ENCODE measurements at places on chromosomes 7 and 10. TPM values are rescaled to one million over a fixed set of nuclear protein-coding genes. Genes with fewer than 3 reads are reported as not detected.
A peak's percentile ranks its signal among the peaks of the same experiment; 100 is the strongest.

GRCh38 chr10:125629758-125630376, 53.1 kb downstream of the TEX36 start:
- DNase-seq: peak; percentile 24

GRCh38 chr10:78619115-78619851, 449.5 kb upstream of the ZMIZ1 start:
- DNase-seq: no peak

SSMEM1 gene
- not detected for total RNA-seq

GRCh38 chr10:71396711-71397295, at the start of gene CDH23:
Gene CDH23 (plus strand): TSS chr10:71396920. CDS start chr10:71439832, 42,912 bp downstream.
- DNase-seq: peak; percentile 72

GRCh38 chr7:42984137-42984536, 52.0 kb downstream of the MRPL32 start:
- no peak for DNase-seq

ODAD2 gene
- 0.82 TPM for total RNA-seq

DNA sequence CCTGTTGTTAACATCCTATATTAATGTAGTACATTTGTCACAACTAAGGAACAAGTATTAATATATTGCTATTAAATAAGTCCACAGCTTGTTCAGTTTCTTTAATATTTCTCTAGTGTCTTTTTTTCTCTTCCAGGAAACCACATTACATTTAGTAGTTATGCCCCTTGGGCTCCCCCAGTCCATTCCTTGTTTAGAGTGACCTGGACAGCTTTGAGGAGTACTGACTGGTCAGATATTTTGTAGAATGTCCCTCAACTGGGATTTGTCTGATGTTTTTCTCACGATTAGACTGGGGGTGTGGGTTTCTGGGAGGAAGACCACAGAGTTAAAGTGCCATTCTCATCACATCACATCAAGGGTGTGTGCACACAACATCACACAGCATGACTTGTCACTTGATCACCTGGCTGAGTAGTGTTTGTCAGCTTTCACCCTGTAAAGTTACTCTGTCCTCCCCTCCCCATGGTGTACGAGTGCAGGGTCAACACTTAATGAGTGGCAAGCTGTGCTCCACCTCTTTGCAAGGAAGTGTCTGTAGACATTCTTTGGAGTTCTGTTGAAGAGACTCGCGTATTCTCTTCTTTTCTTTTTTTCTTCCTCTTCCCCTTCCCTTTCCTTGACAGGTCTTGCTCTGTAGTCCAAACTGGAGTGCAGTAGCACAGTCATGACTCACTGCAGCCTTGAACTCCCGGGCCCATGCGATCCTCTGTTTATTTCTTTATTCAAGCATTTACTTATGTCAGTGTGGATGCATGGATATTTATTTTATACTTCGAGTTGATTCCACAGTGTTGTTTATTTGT, 10.2 kb downstream of the LMTK2 start:
- DNase-seq: no peak

- DNase-seq: no peak
Measured at GRCh38 chr7:79096361-79096805, 357.1 kb downstream of the MAGI2 start.

DNA sequence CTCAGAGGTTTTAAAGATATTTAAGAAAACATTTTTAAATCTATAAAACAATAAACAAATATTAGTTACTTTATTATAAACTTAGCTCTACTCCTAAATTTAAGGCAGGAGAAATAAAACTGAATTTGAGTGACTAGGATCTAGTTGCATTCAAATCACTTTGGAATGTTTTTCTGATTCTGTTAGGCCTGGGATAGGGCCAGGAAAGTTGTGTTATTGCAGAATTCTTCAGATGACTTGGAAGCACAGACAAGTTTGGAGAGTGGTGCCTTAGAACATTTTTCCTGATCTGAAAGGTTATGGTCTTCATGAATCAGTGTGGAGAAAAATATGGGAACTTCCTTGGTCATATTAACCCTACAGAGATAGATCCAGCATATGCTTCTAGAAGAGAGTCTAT, 15.6 kb upstream of the SLC25A13 start:
- DNase-seq: no peak

DNA sequence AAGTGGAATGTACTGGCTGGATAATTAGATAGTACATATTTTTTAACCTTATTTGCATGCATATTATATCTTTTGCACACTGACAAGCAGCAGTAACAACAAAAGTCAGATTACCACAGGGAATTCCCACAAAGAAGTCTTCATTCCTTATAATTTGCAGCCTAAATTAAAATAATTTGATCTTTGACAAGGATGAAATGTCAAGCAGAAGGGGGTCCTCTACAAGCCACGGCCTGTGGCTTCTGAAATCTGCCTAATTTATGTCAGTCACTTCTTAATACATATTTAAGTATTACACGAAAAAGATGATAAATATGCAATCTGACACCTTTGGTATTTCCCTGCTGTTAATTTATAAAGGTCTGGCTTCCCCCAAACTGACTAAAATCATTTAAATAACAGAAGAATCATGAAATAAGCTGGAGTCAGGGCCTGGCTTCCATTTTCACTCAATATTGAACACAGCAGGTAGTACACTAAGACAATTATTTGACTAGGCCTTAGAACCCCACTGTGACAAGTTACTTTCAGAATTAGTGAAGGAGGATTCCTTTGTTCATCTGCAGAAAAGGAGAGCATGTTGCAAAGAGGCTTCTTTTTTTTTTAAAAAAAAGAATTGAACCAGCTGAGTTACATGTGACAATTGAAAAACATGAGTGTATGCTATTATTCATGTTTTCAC, 351.1 kb upstream of the ETV1 start:
- DNase-seq: no peak

DNAJC30 gene
- total RNA-seq: 2.4 TPM

GJD4 gene
- total RNA-seq: not detected

TMEM225B gene
- not detected for total RNA-seq

DNA sequence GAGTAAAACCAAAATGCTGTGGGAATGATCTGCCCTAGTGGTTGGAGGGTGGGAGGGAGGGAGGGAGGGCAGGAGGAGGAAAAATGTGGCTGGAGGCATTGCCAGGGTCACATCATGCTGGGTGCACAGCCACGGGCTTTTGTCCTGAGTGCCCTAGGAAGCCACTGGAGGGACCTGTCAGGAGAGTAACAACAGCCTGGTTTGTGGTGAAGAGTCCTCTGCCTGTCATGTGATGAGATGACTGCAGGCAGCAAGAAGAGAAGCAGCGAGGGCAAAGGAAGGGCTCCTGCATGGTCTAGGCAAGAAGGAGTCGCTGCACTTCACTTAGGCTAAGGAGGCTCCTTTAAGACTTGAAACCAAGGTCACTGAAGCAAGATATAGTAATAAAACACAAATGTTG, 65.6 kb downstream of the PKD1L1 start:
- no peak for DNase-seq

GRCh38 chr7:94510582-94511496, 1.2 kb downstream of the CASD1 start:
- DNase-seq: peak; percentile 28

- no peak for DNase-seq
Measured at GRCh38 chr7:135822376-135822775, 73.8 kb upstream of the FAM180A start.

DNA sequence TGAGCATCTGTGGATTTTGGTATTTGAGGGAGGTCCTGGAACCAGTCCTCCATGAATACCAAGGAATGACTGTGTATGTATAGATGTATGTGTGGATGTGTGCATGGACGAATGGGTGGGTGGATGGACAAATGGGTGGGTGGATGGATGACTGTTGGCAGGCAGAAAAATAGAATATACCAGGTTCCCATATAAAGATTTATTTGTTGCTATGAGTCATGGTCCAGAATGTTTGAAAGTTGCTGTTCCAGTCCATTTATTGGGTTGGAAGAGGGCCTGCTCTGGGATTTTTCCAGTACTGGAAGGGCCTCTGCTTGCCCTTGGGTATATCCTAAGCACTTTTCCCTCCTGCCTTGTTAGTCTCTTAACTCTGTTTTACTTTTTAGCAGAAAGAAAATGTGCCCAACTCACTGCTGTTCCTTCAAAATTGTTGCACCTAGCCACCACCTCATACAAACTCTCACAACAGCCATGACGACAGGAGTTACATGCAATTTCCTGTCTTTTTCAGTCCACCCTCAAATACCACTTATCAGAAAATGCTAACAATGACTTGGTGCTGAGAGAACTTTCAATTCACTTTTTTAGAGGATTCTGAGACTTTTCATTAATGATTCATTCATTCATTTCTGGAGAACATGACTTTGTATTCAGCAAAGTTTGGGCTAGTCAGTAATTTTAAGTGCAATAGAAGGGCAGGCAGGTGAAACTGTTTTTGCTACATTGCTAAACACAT, 108.1 kb downstream of the EEPD1 start:
- no peak for DNase-seq

DNA sequence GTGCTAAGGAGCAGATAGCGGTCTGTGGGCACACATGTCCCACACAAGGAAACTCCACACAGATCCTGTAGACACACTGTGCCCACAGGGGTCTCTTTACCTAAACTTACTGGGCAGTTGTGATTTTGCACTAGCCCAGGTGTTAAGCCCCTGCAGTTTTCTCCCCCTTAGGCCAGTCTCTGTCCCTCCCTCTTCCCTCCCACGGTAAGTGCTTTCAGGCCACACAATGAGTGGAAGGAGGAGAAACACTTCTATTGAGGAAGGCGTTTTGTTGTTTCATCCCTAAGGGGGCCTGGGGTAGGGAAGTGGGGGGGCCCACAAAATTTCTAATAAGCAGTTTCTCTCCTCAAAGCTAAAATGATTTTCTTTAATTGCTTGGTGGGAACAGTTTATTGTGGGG, 51.4 kb downstream of the FBXW4 start:
- DNase-seq: no peak

SPAG6 gene
- 0.41 TPM for total RNA-seq

DNA sequence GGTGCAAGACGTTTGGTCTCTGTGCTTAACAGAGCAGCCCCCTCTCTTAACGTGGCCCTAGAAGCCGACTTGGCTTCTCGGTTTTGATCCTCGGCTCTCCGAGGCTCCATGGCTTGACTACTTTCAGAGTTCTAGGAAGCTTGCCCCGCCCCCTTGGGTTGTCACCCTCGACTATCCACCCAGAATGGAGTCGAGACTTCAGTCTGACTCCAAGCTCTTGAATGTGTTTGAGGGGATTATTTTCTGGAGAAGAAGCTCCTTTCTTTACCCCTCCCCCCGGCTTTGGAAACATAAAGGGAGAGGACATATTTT, 448 bp downstream of the SEC24C start:
- no peak for DNase-seq

MTG1 gene
- total RNA-seq: 21.2 TPM

DNA sequence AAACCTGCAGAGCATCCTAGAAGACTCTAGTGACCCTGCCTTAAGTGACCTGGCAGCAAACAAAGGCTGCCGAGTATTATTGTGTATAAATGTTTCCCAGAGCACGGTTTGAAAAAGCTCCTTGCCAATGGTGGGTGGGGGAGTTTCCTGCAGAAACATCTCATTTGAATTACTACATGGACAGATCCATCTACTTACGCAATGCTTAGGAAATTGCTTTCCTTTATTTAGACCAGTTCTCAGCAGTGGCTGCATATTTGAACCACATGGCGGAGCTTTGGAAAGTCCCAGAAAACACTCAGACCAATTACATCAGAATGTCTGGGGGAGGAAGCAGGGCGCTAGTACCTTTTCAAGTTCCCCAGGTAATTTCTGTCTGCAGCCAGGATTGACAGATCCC, 560.9 kb downstream of the SDK1 start:
- DNase-seq: no peak

DNA sequence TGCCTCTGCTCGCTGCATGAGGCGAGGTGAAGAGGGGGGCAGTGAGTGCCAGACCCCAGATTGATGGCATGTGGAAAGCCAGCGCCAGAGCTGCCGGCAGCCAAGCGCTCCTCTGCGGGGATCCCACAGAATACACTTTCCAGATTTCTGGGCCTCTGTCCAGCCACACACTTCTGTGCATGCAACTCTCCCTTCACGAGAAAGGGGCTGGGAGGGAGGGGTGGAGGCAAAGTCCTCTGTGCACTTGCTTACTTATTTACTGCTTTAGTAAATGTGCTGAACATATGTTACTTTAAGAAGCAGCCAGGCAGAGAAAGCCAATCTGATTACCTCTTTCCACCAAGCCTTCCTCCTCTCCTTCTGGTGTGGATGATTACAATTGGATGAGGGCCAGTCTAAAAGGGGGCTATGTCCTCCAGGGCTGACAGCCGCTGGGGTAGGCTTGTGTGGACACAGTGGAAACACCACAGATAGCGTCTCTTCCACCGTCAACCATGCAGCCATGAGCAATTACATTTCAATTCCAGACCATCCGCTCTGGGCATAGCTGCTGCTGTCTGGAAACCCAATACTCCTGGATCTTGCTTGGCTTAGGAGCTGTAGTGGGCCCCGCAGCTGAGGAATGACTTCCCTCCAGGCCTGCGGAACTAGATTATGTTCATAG, 322.8 kb upstream of the ANKRD30A start:
- no peak for DNase-seq

DNA sequence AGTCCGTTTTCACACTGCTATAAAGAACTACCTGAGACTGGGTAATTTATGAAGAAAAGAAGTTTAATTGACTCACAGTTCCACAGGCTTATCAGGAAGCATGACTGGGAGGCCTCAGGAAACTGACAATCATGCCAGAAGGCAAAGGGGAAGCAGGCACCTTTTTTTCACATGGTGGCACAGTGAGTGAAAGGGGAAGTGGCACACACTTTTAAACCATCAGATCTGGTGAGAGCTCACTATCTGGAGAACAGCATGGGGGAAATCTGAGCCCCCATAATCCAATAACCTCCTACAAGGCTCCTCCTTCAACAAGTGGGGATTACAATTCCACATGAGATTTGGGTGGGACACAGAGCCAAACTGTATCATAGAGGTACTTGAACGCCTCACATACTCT, 30.0 kb downstream of the AGR3 start:
- DNase-seq: no peak

All from frontal cortex (tissue), 4 donors.